GM12891 (cell line): ENCODE measurements at places on chromosomes 2 and 18.

GRCh38 chr2:16218625-16219024 is 278.3 kb downstream of the MYCN start:
- DNase-seq = no peak

- no peak for DNase-seq
These were observed 268.2 kb downstream of the NRXN1 start for GRCh38 chr2:50763776-50764175.

DNA sequence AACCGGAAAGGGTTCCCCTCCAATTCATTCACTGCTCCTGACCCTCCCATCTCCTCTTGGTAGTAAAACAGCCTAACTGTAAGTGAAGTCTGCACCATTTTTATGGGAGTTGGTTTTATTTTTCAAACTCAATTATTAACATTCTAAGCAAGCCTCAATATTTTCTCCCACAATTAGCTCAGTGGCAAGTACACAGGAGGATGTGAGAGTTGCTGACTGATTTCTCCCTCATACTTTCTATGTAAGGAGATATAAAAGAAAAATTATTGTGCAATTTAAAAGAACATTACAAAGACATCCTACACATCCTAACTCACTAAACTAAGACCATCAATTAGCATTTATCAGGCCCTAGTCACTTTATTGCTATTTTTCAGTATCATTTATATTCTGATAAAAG is 73.9 kb downstream of the PIAS2 start:
- DNase-seq = no peak

- DNase-seq = no peak
These were observed 3.7 kb downstream of the MYL12B start for GRCh38 chr18:3265564-3266033.

- DNase-seq = no peak
These were observed 2.0 kb downstream of the SDC1 start for GRCh38 chr2:20222769-20223406.

DNA sequence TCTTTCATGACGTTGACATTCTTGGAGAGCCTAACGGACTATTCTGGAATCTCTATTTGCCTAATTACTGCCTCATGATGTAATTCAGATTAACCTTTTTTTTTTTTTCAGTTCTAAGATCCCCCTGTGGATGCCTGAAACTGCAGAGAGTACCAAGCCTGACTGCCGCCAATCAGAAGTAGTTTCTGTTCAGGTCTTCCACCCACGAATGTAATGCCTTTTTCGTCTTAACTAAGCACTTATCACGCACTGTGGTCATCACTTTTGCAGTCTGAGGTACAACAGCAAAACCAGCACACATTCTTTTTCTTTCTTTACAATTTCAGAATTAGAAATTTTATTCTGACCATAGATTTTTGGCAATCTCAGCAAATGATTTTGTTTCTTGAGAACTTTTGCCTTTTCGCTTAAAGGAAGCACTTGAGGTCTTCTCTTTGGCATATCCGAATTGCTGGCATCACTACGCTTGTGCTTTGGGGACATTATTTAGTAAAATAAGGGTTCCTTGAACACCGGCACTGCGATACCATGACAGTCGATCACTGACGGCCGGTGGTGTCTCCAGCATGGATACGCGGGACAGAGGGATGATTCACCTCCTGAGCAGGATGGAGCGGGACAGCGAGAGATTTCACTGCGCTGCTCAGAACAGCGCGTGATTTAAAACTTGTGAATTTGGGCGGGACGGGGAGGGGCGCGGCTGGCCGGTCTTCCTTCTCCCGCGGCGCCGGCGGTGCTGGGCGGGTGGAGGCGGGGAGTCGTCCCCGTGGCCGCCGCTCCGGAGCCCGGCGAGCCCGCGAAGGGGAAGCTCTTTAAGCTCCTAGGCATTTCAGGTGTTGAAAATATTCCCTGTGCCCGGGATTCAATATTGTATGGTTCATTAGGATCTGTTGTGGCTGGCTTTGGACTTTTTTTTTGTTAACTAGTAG is 32.0 kb upstream of the GPR55 start:
- no peak for DNase-seq

- DNase-seq = peak; percentile 64
These were observed at the start of gene ARL4C for GRCh38 chr2:234496835-234497593. ARL4C (minus strand) TSS chr2:234497081; CDS start chr2:234496586, 495 bp downstream.

GRCh38 chr2:207321514-207321913 is 155.8 kb upstream of the KLF7 start:
- no peak for DNase-seq

DNA sequence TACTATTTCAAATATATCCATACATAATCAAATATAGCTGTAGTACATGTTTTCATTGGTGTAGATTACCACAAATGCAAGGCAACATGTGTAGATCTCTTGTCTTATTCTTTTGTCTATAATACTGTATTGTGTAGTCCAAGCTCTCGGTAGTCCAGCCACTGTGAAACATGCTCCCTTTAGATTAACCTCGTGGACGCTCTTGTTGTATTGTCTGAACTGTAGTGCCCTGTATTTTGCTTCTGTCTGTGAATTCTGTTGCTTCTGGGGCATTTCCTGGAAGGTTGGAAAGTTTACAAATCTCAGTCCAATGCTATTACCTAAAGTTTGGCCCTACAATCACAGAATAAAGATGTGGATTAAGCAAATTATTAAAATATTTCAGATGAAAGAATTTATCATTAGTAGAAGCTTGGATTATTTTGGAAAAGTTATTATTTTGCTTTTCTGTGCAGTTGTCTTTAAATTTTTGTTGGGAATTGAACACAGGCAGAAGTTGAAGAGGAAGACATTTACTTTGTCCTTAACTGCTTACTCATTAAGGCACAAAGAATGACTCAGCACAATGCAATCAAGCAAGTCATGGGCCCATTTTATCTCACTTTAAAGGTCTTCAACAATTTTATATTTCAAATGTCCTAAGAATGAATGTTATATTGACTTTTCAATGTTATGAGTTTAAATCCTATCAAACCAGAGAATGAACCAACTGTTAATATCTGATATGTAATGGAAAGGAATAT is 103.4 kb upstream of the CAVIN2 start:
- DNase-seq = no peak

DNA sequence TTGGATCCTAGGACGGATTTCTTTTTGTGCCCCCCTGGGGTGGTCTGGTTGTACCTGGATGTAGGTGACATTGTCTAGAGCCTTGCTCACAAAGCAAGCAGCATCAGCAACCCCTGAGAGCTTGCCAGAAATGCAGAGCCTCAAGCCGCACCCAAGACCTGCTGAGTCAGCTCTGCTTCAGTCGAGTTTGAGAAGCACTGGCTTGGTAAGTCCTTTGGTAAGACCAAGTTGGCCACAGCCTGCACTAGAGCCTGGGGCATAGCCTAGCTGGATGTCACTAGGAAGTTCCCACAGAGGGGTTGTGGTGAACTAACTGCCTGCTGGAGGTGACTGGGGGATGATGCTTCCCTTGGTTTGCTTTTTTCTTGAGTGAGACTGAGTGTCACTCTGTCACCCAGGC is 6.2 kb downstream of the ABCG5 start:
- no peak for DNase-seq

DNA sequence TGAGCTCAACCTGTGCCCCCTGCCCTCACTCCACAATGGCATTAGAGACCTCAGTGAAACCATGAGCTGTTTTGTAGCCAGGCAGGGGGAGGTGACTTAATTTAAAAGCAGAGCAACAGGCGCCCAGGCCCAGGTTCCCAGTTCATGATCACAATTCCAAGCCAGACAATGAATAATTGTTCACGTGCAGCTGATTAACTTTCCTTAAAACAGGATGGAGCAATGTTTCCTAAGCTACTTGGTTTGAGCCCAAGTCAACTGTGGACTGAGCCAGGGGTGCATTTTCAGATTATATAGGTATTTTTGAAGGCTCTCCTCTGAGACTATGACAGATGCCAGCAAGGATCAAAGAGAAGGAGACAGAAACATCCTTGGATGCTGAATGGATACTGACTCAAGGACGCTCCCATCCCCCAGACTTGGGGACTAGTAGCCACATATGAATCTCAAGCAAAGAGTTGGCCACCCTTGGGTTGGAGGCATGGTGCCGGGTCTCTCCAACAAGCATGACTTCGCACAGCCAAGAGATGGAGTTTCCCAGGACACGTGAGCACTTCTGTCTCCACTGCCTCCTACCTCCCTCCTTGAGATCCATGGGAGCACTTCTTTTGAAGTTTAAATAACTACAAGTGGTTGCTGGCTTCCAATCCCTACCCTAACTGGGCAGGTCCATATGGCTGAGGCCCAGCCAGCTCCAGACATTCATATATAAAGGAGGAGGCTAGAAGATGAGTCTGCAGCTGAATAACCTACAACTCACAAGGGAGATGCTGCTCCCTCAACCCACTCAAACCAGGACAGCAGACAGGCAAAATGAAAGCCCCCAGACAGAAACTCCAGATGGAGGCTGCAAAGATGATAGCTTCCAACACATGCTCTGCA is 12.7 kb downstream of the SMAD7 start:
- no peak for DNase-seq

GRCh38 chr2:239058766-239059165 is 210.9 kb downstream of the TWIST2 start:
- DNase-seq = no peak

DNA sequence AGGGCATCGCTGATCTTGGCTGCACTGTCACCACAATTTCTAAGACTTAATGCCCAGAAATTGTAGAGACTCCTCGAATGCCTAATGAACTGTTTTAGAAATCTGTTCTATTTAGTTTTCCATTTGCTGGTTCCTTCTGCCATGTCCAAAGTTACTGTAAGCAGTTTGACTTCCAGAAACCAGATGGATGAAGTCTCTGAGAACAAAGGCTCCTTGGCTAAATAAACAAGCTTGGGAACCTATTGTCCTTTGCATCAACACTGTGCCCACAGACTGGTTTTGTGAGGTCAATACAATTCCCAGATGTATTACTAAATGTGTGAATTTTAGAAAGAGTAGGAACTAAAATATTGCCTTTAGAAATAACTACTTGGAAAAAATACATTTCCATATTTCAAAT is 600.2 kb downstream of the NYAP2 start:
- no peak for DNase-seq

GRCh38 chr2:126894585-126895182 is 4.0 kb upstream of the TEX51 start:
- DNase-seq = no peak

DNA sequence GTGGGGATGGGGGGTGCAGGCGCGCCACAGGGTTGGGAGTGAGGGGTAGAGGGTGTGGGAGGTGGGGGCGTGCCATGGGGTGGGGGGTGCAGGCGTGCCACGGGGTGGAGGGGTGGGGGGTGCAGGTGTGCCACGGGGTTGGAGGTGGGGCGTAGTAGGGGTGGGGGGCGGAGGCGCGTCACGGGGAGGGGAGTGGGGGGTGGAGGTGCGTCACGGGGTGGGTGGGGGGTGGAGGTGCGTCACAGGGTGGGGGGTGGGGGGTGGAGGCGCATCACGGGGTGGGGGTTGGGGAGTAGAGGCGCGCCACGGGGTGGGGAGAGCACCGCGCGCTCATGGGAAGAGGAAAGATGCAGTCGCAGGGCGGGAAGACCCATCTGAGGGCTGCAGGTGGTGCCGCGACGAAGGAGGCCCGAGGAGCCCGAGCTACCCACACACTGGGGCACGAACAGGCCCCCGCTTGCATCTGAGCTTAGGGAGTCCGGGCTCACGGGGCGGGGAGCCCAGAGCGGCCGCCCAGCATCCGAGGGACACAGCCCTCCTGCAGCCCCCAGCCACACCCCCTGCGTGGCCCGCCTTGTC is 37.5 kb downstream of the SNED1 start:
- DNase-seq = peak; percentile 52
